Stimulated activated CD4-positive, alpha-beta T cell treated with anti-CD3 and anti-CD28 coated beads, TNF-alpha, amount 100 ng/mL, for 24 hours (primary cell): ENCODE measurements at places on chromosomes 13 and 19.

DNA sequence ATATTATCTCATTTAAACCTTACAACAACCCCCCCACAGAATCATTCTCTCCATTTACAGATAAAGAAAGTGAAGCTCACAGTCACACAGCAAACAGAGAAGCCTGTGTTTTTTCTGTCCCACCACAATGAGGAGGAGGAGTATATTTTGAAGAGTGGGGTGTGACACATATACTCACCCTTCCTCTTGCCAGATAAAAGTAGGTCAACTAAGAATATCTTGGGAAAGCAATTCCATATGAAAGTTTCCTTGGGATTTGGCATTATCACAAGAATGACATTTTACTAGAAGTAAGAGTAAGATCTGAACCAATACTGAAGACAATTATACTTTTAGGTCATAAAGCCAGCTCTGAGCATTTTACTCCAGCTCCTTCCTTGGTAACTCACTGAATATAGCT lies 287.5 kb upstream of the HTR2A start:
- no peak for DNase-seq

DNA sequence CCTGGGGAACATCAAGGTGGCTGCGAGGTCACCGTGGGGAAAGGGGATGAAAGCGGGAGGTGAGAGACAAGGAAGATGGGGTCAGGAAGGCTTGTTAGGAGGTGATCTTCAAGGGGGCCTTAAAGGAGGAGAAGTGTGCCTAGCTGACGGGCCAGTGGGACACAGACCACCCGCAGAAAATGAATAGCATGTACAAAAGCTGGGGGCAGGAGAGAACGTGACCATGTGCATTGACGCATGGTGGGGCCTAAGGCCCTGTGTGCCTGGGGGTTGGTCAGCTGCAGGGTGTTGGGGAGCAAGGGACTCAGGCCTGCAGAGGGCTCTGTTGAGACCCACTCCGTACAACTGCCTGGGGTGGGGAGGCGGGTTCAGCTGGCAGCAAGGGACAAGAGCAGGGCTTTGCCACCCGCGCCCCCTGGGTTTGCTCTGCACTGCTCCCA lies 5.9 kb downstream of the RAB8A start:
- no peak for DNase-seq

- no peak for DNase-seq
These were observed 84.9 kb downstream of the CHST8 start for GRCh38 chr19:33706631-33707030.

- no peak for DNase-seq
These were observed 36.0 kb downstream of the MBNL2 start for GRCh38 chr13:97257800-97258799.

GRCh38 chr19:31387717-31388301 lies 38.6 kb upstream of the TSHZ3 start:
- no peak for DNase-seq

DNA sequence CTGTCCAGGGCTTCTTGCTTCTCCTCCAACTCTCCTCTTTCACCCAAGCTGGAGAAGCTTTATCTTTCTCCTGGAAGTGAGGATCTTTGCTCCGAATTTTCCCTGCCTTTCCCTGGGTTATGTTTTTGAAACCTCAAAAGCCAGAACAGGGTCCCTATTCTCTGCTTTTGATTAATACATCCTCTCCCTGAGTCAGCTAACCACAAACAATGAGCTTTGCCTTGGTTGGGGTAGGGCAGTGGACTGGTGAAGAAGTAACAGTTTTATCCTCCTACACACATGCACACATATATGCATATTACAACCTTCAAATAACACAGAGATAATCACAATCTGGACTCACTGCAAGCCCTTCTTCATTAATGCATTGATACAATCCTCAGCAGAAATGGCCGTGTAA lies 44.6 kb downstream of the DLEU7 start:
- DNase-seq: no peak

DNA sequence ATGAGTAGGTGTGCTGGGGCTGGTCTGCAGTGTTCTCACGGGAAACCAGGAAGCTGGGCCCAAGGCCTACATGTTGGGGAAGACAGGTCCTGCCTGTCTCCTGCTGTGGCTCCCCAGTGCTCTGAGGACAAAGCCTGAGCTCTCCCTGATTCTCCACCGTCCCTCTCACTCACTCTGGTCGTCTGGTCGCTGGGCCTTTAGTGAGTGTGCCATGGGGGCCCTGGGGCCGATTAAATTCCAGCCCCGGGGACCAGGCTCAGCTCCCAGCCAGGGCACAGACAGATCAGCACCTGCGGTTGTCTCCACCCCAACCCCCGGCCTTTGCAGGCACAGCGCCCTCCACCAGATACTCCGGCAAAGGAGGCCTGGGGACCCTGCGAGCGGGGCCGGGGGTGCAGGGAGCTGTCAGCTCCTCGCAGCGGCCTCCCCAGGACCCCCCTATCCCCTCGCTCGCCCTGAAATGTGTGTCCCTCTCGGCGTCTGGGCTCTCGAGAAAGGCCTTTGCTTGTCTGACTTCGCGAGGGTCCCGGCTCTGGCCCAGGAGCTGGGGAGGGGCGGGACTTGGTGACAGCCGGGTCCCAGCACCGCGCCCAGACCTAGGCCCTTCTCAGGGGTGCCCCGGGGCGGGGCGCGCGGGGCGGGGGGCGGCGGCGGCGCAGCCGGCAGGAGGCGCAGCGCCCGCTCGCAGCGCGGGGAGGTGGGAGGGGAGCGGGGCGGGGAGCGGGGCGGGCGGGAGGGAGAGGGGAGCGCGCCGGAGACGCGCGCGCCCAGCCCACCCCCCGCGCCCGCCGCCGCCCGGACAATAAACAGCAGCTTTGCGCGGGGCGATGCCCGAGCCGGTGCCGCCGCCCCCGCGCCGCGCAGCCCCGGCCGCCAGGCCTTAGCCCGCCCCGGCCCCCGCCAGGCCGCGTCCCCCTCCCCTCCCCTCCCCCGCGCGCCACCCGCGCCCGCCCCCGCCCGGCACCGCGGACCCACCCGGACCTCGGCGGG lies at the start of gene PALM:
TSS of gene PALM (plus strand) at position 782 of the 990 bp plus-strand sequence. CDS start 212 bp downstream, outside the sequence.
- no peak for DNase-seq
